ENCODE measurements at places on chromosomes 1 and 21.

- no peak for DNase-seq
These were observed 68.2 kb upstream of the PRDX6 start for GRCh38 chr1:173408886-173409285.

GRCh38 chr1:51729824-51730301, 113.0 kb downstream of the OSBPL9 start:
- no peak for DNase-seq

DNA sequence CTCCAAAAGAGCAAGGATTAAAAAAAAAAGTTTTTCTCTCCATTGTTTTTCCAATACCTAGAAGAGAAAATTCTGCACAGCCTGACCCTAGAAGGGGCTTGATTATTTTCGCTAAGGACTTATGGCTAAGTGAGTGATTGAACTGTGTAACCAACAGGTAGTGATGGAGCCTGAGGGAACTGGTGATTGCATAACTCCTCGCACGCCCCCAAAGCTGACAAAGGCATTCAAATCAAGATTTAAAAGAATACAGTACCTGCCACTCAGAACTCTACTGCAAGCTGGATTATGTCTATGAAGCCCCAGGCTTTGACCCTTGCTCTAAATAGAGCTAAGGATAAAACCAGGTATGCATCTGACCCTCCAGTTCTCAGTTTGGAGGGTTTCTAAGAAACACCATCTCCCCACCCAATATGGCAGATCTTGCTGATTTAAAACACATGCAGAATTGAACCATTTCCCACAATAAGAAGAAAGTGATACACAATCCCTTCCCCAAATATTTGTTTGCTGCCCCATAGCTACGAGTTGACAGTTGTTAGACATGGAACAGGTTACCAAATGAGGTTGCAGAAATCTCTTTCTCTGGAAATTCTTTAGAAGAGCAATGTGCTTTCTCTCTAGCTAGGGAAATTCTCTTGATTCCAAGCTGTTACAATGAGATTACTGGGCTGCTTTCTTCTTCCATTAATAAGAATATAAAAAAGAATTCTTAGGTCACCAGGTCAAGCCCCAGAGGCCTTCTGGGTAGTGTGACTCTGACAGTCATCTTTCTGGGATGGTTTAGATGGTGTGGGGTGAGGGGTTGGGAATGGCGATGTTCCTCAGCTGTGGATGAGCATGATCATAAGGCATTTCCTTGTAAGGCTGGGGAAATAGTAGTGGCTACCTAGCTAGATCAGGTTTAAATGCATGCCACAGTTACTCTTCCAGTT, 35.1 kb downstream of the FGGY start:
- DNase-seq: no peak

GRCh38 chr1:217268058-217268457, 362.8 kb downstream of the GPATCH2 start:
- no peak for DNase-seq

DNA sequence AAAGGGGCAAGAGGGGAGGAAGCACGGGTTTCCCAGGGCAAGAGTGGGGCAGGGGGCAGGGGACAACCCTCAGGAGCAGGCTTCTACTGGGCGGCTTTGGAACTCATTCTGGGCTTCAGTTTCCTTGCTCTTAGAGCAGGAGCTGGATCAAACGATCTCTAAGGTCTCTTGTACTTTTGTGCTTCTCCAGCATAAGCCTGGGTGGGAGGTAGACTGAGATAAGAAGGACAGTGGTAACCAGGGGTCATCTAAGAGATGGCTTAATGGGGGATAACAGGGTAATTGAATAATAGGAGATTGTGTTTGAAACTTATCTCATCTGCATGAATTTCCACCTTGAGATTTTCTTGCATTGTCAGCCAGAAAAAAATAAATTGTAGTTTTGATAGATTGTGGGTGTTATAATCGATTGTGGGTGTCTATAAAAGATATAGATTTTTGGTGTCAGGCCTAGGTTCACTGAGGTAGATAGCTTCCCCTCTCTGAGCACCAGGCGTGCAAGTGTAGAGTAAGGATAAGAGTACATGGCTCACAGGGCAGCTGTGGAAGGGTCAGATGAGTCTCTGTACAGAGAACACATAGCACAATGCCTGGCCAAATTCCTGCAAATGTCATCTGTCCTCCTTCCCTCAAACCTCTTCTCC, 68.0 kb downstream of the CD58 start:
- DNase-seq: no peak

- no peak for DNase-seq
These were observed 2.2 kb downstream of the SFPQ start for GRCh38 chr1:35190784-35191183.

DNA sequence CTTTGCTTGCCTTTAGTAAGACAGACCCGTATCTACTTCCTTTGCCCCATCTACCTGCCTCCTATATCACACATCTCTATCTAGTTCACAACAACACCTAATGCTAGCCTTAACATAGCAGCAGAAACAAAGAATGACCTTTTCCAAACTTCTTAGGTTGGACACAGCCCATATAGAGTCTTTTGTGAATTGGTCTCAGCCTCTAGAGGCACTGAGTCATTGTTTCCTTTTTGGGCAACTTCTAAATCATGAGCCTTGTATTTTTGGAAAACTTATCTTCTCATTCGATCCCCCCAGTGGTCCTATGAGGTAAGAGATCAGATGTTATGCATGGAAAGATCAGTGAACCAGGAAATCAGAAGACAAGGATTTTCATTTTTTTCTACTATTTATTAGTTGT, 679.4 kb upstream of the USP24 start:
- DNase-seq: no peak

GRCh38 chr1:222093518-222093917, 351.6 kb upstream of the DUSP10 start:
- no peak for DNase-seq

GRCh38 chr1:240739754-240740153, 127.8 kb upstream of the GREM2 start:
- DNase-seq: no peak

GRCh38 chr1:33042831-33043230, 6.1 kb upstream of the AK2 start:
- no peak for DNase-seq

- DNase-seq: no peak
These were observed 32.0 kb upstream of the LRP8 start for GRCh38 chr1:53359934-53360276.

DNA sequence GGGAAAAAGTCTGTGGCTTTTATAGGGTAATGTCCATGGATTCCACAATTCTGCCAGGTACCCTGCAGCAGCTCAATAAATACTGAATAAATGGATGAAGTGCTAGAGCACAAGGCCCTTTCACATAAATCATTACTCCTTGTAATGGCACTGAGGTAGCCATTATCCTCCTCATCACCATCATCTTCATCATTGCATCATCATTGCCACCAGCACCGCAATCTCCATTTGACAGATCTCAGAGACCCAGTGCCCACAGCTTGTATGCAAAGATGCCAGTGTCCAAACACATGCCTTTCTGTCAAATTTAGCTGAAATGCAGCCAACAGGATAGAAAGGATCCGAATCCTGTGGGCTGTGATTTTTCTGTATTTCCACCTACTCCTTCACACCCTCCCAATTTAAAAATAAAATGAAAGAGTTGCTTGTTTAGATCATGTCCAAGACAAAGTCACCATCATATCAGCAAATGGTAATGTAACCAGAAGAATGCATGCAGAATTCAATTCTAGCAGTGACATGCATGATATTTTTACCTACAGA, 17.4 kb downstream of the DAB1 start:
- DNase-seq: no peak

DNA sequence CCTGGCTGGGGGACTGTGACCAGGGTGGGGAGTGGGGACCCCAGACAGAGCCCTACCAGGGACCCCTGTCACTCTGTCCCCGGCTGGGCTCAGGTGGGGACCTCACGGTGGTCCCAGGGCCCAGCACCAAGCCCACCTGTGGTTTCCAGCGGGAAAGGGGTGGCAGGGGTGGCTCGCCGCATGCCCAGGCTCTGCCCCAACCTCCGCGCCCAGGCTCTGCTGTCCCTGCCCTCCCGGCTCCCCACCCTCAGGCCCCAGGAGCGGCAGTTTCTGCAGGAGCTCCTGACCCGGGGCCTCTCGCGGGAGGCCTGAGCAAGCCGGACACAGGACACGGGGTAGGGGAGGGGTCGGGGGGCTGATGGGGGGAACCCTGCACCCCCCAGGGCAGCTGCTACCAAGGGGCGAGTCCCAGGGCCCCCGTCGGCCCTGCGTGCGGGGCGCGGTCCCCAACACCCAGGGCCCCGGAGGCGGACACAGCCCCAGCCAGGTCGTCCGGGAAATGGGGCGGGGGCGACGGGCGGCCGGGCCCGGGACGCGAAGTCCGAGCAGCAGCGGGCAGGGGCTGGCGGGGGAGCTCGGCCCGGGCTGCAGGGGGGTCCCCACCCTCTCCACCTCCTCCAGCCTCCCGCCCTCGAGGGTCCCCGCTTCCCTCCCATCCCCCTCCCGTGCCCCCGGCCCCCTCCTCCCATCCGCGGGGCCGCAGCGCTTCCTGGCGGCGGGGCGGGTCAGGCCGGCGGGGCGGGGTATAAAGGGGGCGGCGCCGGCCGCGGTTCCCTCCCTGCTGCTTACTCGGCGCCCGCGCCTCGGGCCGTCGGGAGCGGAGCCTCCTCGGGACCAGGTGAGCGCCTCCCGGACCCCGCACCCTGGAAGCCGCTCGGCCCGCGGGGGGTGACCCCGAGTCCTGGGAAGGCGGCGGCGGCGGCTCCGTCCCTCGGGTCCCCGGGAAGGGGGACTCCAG, at the start of gene COL6A2:
COL6A2 (plus strand) TSS at position 777 of the 958 bp plus-strand sequence.
- DNase-seq: no peak

- DNase-seq: no peak
These were observed 44.9 kb downstream of the ACOT7 start for GRCh38 chr1:6348511-6349191.

GRCh38 chr1:14173598-14173997, 424.9 kb upstream of the KAZN start:
- DNase-seq: no peak

DNA sequence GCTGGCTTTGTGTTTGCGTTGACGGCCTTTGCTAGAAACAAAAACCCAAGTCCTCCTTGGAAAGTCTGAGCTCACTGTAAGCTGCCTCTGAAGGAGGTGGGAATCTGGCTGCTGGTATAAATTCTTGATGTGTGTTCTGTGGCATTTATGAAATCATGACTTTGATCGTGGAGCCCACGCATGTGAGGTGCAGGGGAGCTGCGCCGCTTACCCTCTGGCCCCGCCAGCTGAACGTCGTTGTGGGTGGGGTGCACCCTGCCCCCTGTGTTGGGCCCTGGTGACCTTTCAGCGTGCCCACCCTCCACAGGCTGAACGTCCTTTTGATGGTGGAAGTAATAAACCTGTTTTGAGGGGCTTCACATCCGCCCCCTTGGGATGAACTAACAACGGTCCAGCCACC, 21.2 kb upstream of the DIP2A start:
- DNase-seq: no peak

- no peak for DNase-seq
These were observed 18.1 kb downstream of the JAM2 start for GRCh38 chr21:25657140-25657539.

DNA sequence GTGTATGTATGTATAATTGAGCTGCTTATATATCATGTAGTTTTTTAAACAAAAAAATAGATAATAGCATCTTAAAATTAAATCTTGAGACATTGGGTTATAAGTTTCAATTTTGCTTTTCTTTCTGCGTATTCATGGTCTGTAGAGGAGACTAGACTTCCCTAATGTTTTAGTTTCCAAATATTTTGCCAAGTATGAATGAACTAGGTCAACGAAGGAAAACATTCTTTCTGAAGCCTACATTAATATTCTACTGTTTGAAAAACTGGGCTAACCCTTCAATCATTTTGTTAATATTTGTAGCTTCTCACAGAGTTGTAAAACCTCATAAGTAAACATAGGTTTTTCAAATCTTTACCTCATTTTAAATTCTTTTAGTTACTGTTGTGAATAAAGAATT, 592.7 kb downstream of the USP25 start:
- DNase-seq: no peak

GRCh38 chr1:25067518-25068251, 137.6 kb upstream of the RUNX3 start:
- no peak for DNase-seq

GRCh38 chr1:222818171-222818570, 3.3 kb downstream of the DISP1 start:
- no peak for DNase-seq

DNA sequence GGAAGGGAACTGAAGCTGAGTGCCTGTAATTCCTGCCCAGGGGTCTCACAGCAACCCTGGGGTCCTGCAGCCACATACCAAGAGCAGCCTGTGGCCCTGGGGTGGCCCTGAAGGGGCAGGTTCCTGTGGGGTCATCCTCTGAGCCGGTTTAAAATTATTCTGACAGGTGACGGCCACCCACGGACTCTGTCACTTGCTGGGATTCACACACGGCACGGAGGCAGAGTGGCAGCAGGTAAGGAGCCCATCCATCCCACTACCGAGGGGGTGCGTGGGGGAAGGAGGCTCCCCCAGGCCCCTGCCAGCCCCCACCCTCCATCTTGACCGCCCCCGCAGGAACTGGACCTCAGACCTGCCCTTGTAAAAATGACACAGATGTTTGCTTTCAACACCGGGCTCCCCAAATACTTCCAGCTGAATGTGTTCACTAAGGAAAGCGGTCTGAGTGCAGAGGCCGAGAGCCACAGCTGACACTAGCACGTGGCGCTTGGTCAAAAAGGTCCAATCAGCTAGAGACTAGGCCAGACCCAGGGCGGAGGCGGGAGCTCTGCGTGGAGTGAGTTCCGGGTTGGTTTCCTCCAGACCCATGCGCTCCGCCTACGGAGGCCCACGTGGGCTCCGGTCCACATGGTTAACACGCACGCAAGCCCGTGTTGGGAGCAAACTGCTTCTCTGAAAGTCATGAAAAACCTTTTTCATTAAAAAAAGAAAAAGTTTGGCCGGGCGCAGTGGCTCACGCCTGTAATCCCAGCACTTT, 10.0 kb downstream of the YBEY start:
- DNase-seq: no peak

DNA sequence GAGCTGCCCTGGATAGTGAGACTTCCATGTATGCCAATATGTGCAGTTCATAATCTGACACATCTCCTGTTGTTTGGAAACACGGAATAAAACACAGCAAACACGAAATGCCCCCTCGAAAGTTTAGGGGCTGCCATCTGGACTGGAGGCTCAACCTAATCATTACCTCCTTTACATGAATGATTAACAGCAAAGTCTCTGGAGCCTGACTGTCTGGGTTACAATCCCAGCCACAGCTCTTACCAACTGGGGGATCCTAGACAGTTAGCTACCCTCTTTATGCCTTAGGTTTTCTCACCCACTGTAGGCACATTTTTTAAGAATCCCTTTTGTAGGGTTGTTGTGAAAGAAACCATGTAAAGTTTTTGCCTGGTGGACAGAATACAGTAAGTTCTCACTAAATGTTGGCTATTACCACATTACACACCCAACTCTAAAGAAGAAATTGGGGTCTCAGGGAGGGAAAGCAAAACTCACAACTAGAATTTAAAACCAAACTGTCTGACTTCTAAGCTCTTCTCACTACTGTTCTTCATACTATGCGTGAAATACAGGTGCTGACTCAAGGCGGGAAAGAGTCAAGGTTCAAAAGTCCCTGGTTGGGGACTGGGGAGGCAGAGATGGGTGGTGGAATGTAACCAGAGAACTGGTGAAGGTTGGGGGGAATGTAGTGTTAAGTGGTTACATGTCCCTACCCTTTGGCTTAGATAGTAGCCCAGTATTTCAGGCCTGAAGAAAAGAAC, 24.2 kb downstream of the CYP4A22 start:
- DNase-seq: no peak

GRCh38 chr1:107965110-107965991, at the start of gene VAV3:
TSS of gene VAV3 (minus strand) at chr1:107965180. CDS start at chr1:107964869, 311 bp downstream.
- DNase-seq: no peak

Data from NCI-H1048 (cell line).